ENCODE measurements at places on chromosomes 3 and 15. TPM values are rescaled to one million over a fixed set of nuclear protein-coding genes. Genes with fewer than 3 reads are reported as not detected.

C3orf20 gene
- polyA plus RNA-seq, result 0.11 TPM

SLC28A1 gene
- 0.39 TPM for polyA plus RNA-seq

RAD51 gene
- polyA plus RNA-seq, result 7.0 TPM

GOLGA6L7 gene
- polyA plus RNA-seq, result 0.15 TPM

SERINC4 gene
- 0.42 TPM for polyA plus RNA-seq

KNL1 gene
- 7.5 TPM for polyA plus RNA-seq

IL12A gene
- polyA plus RNA-seq, result 0.58 TPM

All from forelimb muscle (tissue), 1 donor.